Uterus (tissue), 4 donors: ENCODE measurements at places on chromosomes 3 and 15. TPM values are rescaled to one million over a fixed set of nuclear protein-coding genes. Genes with fewer than 3 reads are reported as not detected.

Gene CRTC3
- 89.4 TPM for total RNA-seq

Gene KBTBD12
- total RNA-seq = 0.59 TPM

Gene ZNF860
- total RNA-seq = 1.2 TPM

Gene KCNMB3
- total RNA-seq = 6.2 TPM

Gene CERS3
- total RNA-seq = not detected

Gene TMC3
- total RNA-seq = not detected

Gene RASGRF1
- 3.4 TPM for total RNA-seq

Gene FSIP1
- total RNA-seq = 4.3 TPM

Gene CLDN11
- 5.4 TPM for total RNA-seq

Gene CCDC13
- not detected for total RNA-seq

Gene KIAA1143
- 49.6 TPM for total RNA-seq

Gene RPSA
- total RNA-seq = 1,012 TPM

Gene SLC22A13
- not detected for total RNA-seq

Gene TLR9
- total RNA-seq = 1.5 TPM

Gene GOLGA8T
- not detected for total RNA-seq

Gene HIGD2B
- total RNA-seq = not detected

Gene OIP5
- 11.0 TPM for total RNA-seq
